ENCODE measurements at places on chromosomes 12 and 14.

DNA sequence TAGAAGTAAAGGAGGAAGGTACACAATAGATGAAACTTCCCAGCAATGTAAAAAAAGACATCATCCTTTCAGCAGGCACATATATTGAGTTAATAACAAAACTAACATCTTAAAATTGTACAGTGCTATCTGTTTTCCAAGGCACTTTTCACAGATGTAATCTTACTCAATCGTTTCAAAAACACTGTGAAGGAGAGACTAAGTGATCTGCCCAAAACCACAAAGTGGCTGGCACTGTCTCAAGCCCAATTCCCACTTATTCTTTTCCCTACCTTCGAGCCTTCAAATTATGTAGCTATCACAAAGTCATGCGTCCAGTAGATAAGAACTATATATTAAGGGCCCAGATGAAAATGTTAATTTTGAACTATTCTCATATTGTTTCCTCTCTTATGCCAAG is 193.6 kb upstream of the RASSF8 start:
- DNase-seq = no peak

DNA sequence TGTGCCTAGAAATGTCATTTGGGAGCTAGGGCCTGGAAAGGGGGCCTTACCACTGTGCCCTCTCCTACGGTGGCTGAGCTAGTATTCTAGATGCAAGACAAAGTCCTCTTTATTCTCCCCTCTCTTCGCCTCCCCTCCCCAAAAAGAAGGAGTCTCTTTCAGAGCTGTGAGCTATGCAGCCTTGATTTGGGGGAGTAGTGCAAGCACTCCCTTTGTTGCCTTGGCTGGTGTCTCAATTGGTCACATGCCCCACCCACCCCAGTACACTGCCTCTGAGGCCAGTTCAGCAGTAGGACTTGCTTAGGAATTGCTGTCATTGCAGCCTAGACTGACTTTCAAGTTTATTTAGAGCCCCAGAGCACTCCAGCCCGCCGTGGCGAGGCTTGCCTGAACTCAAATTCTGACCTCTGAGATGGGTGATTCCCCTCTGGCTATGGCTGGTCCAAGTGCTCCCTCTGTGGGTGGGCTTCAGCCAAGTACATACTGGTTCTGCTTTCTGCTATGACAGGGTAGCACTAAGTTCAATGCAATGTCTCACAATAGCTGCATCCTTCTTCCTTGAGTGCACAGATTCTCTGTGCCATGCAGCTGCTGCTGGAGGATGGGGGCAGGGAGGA is 37.0 kb upstream of the FBXO33 start:
- no peak for DNase-seq

DNA sequence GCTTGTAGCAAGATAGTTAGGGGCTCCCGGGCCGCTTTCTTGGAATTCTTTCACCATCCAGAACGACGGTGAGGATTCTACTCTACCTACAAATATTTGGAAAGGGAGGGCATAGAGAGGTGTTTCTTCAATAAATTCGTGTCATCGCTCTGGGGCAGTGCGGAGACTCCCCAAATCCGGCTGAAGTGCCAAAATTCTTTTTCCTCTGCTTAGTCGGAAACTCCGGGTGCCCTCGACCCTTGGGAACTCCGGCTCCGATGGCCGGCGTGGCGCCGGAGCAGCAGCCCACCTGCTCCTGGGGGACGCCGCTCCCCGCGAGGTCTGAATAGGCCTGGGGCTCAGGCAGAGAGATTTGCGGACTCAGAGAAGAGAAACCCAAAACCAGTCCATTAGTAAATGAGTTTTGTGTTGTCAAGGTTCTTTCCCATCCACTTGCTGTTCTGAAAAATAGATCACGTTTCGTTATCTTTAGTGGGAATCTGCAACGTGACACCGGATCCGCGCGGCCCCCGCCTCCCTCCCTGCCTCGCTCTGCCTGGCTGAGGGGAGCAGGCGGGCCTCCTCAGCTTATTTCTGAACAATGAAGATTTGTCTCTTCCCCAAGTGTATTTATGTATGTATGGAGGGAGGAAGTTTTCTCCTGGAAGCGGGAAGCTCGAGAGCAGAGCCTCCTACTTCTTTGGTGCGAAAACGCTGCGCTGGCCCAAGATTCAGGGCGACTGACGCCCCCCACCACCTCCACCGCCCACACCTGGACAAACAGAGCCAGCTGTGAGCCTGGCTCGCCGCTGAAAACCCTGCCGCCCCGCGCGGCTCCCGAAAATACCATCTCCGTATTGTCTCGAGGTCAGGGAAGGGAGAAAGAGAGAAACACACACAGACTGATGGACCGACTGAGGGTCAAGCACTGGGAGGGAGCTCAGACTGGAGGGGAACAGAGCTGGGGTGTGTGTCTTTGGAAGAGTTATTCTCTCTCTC is 3.7 kb upstream of the SIX1 start:
- no peak for DNase-seq

GRCh38 chr12:57127101-57127725 is 1.1 kb upstream of the LRP1 start:
- DNase-seq = no peak

DNA sequence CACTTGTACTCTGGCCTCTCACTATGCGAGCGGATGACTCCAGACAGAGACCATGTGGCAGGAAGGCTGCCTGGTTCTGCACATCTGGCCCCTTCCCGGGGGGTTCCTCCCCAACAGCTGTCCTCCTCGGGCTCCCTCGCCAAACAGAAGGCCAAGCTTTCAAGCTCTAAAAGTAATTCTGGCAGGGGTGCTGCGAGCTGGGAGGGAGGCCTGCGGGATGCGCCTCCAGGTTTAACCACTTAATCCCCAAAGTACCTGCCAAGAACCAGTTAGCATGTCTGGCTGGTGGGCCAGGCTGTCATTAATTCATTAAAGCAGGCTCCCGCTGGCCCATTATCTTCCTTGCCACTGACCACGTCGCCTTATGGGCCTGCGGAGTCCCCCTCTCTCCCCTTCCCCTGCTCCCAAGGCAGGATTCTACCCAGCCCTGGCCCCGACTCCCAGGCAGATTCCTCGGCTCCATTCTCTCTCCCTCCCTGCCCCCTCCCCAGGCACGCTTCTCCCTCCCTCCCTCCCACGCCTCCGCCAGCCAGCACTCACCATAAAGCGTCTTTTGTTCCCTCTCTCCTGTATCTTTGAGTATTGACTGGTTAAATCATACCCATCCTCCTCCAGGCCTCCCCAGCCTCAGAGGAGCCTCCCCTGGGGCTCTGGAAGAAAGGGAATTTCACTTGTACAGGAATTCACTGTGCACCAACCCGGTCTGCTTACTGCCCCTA is 4.9 kb downstream of the HRK start:
- DNase-seq = no peak

DNA sequence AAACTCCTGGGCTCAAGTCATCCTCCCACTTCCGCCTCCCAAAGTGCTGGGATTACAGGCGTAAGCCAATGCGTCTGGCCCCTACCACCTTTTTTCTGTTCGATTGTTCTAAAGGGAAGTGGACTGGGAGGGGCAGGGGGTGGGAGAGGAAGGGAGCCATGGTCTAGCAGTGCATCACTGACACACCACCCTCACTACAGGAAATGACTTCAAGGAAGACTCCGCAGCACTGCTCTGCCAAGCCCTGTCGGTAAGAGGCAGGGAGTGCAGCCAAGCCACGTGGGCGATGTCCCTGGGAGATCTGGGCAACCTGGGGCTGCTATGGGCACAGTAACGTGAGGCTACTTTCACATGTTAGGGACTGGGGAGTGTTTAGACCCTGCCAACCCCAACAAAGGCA is 18.0 kb downstream of the LRRC74A start:
- DNase-seq = peak; percentile 14

DNA sequence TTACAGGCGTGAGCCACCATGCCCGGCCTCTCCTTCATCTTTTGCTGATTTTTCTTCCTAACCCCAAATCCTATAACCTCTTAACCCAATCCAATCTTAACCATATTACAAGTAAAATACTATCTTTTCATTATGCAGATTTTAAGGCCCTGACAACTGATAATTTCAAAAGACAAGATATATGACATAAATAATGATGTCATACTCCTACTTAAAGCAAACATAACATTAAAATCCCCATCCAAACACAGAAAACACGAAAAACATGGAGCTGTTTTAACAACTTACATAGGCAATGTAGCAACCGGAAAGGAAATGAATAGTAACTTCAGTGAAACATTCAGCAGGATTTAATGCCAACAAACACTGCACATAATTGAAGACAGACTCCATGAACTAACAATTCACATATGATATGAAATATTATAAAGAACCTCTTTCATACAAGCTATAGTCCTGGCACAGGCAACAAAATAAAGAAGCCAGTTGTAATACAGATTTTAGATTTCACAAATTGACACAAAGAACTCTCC is 21.5 kb downstream of the USP44 start:
- DNase-seq = no peak

GRCh38 chr12:124804011-124804621 is 59.5 kb downstream of the SCARB1 start:
- no peak for DNase-seq

DNA sequence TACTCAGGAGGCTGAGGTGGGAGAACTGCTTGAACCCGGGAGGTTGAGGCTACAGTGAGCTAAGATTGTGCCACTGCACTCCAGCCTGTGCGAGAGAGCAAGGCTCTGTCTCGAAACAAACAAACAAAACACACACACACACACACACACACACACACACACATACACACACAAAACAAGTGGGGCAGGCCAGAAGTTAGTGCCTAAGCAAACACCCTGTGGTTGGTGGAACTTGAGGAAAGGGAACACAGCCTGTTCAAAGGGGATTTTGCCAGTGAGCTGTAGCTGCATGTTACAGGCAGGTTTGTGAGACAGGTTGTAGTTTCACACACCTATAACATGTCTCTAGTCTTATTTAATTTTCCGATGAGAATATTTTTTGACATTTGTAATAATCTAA is 175.3 kb upstream of the CLEC14A start:
- no peak for DNase-seq

DNA sequence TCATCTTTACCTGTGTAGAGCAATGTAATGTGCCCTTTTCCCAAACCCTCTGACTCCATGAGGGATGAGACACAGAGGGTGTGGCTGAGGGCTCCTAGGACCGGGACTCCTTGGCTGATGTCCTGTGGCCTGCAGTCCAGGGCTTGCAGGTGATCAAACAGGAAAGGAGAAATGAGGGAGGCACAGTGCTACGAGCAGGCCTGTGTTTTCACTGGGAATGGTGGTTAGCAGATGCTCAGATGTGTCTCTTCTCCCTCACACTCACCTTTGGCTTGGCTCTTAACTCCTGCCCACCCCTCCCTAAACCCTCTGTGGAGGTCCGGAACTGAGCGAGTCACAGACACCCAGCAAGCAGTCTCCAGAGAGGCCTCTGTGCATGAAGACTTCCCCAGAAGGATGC is 254.4 kb downstream of the DAD1 start:
- no peak for DNase-seq

GRCh38 chr12:10136637-10137205 is 6.7 kb upstream of the CLEC7A start:
- no peak for DNase-seq

- no peak for DNase-seq
These were observed 2.2 kb upstream of the PTGDR start for GRCh38 chr14:52265253-52265652.

GRCh38 chr12:28088566-28089272 is 101.5 kb upstream of the CCDC91 start:
- DNase-seq = no peak

DNA sequence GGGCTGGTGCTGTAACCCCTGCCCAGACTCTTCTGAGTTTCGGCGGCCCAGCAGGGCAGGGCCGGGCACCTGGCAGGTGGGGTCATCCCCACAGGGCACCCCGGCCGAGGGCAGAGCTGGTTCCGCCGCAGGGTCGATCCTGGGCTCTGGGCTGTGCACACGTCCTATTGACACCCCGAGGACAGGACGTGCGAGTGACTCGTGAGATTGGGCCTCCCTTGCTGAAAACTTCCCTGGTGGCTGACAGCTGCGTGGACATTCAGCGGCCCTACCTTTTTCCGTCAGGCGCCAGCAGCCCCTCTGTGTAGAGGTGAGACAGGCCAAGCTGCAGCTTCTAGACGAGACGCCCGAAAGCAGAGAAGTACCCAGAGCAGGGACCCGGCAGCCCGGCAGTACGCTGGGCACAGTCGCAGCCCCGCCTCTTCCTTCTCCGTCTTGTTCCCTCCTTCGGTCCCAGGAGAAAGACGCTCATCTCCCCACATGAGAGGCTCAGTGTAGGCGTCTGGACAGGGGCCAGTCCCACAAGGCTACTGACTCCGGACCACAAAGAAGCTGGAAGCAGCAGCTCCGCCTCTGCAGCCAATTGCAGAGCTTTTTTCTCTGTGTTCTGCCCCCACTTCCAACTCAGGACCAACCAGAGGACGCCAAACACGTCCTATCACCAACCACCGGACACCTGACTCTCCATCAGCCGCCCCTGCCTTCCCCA is at the start of gene LRCOL1:
LRCOL1 (minus strand) TSS at position 532 of the 709 bp plus-strand sequence. CDS start 4,331 bp downstream, outside the sequence.
- no peak for DNase-seq

- peak; percentile 74 for DNase-seq
These were observed 26.0 kb upstream of the SMUG1 start for GRCh38 chr12:54214553-54215406.

GRCh38 chr12:43060742-43061141 is 471.2 kb upstream of the PRICKLE1 start:
- no peak for DNase-seq

- DNase-seq = no peak
These were observed 8.1 kb downstream of the PRPF40B start for GRCh38 chr12:49631336-49631907.

DNA sequence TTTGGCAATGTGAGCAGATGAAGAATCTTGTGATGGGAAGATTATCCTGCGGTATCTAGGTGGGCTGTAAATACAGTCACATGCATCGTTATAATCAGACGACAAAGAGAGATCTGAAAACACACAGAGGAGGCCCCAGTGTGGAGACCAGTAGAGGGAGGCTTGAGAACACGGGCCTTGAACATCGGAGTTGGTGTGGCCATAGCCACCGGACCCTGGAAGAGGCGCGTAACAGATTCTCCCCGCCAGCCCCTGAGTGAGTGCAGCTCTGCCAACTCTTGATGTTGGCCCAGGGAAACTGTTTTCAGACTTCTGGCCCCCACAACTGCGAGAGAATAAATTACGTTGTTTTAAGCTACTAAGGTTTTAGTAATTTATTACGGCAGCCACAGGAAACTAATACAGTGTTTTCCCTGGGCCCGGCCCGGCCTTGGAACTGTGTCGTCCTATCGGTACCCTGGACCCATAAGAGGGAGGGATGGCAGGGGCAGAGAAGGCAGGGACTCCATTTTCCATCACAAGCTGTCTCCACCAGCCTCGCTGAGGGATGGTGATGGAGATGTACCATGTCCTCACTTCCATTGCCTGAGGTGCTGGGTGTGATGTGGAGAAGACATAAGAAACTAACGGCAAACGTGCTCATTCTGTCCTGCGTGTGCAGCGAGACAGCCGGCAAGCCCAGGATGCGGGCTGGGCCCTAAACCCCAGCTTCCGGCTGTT is 91.6 kb downstream of the NTF3 start:
- no peak for DNase-seq

DNA sequence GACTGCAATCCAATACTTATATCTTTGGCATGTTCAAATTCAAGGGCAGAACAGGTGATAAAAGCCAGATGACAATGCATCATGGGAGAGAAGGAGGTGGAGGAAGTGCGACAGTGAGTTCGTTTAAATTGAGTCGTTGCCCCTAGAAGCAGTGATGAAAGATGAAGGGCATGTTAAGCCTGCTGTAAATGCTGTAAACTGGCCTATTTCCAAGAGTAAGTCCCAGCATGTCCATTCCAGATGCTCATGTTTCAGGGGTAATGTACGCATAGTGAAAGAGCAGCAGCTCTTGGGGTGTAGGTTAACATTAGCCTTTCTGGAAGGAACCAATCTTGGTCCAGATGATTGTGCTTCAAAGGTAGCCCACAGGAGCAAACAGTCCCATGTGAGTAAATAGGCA is 97.1 kb downstream of the C2CD5 start:
- no peak for DNase-seq

- DNase-seq = no peak
These were observed 7.6 kb downstream of the SLC7A8 start for GRCh38 chr14:23175823-23176222.

GRCh38 chr12:3748620-3749019 is 4.3 kb downstream of the CRACR2A start:
- no peak for DNase-seq
